ENCODE measurements at places on chromosomes 16 and 17.

GRCh38 chr17:42553866-42554249, 1.1 kb downstream of the HSD17B1 start:
- DNase-seq: no peak

DNA sequence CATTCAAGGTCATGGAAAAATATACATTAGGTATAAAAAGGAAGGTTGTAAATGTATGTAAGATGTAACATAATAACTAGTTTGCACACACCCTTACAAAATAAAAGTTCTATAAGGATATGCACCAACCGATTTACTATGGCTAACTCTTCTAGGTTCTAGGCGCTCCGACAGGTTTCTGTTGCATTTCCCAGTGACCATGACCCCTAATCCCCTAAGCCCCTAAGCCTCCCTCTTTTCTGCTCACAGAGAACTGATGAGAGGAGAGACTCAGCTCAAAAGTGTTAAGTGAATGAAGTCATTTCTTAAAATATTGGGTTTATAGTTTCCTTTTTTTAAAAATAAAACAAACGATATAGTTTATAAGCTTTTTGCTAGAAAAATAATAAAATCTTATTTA, 30.0 kb upstream of the HEATR6 start:
- no peak for DNase-seq

GRCh38 chr16:69440250-69440649, 15.8 kb downstream of the CYB5B start:
- DNase-seq: no peak

DNA sequence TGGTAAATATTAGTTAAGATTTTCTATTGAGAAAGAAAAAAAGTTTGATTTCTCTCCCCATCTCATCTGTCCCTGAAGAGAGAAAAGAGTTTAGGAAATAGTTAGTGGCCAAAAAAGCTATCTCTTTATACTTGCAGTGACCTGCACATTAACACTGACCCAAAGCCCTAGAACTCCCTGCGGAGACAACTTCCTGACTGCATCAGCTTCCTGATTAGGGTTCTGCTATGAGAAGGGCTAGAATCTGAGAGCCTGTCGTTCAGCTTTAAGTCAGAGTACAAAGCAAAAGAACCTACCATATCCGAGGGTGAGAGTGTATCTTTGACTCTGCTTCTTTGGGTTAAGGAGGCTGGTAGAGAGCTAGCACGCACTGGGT, 24.7 kb downstream of the LIMD2 start:
- DNase-seq: no peak

DNA sequence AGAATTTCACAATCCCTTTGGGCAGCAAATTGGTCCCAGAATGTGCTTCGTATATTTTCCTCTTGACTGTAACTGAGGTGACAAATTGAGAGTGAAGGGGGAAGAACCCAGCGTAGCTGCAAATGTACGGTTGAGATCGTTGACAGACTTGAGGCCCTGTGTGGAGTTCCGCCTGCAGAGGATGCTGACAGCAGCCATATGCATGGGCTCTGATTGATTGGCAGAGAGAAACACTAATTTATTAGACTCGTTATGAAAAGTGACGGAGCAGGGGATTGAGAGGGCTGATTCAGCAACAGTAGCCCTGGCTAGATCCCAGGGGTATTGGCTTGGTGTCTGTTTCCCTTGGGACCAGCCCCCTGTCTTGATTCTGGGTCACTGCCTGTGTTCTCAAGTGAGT, 930.1 kb upstream of the EEF2KMT start:
- no peak for DNase-seq

DNA sequence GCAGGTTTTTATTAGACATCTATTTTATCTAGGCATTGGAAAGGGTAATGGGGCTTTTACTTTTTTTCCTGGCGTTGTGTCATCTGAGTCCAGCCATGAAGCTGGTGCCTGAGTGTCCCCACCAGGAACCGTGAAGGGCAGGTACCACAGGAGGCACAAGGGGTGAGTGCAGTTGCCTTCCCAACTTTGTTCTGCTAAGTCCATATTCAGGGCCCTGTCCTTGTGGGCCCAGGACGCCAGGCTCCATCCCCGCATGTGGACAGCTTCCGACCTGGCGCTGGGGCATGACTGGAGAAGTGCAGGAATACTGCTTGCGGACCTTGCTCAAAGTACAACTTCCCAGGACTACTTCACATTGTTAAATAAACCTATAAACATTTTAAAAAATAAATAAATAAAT, 60.6 kb downstream of the KPNA2 start:
- no peak for DNase-seq

DNA sequence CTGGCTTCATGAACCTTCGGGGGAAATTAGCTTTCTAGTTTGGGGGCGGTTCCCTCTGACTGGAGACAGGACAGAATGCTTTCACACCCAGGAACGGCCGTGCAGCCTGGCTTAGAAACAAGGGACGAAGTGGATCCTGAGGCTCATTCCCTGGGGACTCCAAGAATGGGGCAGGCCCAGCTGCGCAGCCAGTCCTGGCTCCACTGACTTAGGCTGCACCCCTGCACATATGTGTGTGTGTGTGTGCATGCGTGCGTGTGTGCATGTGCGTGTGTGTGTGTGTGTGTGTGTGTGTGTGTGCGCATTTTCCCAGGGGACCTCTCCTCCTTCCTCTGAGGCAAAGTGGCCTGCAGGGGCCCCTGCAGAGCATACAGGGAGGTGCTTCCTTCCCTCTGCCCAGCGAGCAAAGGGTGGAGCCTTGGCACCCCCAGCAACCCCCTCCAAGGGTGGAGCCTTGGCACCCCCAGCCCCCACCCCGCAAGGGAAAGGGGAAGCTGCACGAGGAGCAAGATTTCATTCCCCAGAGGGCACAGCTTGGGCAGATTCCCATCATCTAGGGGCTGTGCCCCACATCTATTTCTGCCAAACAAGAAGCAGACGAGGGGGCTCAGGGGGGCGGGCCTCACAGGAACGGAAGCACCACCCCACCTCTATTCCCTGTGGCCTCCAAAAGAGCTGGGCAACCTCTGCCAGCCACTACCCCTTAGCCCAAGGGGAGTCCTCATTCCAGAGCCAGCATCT, 97.6 kb upstream of the CBX4 start:
- DNase-seq: peak; percentile 7

DNA sequence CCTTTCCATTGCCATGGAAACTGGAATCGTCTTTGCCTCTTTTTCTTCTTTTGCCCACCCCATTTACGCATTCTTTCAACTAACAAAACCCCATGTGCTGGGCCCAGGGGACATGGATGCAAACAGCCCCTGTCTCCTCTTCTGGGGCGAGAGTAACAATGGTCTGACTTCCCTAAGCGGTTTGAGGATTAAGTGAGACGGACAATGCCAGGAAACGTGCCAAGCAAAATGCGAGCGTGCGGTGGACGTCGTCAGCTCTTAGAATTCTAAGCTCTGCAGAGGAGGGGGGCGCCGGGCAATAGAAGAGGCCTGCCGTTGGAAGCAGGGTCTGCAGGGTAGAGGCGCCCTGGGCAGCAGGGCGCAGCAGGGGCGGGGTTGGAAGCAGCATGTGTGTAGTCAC, 42.4 kb upstream of the JPH3 start:
- no peak for DNase-seq

- DNase-seq: peak; percentile 69
Observed at GRCh38 chr16:391885-392335, 5.1 kb upstream of the NME4 start.

DNA sequence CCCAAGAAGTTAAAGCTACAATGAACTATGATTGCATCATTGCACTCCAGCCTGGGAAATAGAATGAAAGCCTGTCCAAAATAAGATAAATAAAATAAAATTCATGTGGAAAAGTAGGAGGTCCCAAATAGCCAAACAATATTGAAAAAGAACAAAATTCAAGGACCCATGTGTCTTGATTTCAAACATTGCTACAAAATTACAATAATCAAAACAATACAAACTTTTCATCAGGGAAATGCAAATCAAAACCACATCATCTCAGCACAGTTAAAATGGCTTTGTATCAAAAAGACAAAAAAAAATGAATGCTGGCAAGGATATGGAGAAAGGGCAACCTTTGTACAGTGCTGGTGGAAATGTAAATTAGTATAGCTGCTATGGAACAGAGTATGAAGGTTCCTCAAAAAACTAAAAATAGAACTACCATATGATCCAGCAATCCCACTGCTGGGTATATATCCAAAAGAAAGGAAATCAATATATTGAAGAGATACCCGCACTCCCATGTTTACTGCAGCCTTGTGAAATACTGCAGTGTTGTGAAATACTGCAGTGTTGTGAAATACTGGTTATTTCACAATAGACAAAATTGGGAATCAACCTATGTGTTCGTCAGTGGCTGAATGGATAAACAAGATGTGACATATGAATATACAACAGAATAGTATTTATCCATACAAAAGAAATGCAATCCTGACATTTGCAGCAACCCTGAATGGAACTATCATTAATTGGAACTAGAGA, 24.5 kb upstream of the ZNF287 start:
- DNase-seq: no peak

DNA sequence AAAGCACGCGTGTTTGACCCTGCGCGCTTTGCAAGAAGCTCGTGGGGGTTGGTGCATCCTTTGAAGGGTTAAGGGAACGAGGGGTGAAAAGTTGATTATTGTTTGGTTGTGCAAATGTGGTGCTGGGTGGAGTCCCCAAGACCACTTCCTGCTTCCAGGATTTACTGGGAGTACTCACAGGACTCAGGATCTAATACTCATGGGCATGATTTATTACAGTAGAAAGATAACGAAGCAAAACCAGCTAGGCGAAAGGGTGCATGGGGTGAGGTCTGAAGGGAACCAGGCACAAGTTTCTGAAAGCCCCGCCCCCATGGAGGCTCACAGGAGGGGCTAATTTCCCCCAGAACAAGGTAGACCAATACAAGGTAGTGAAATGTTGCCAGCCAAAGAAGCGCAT, 58.8 kb downstream of the RPTOR start:
- no peak for DNase-seq

- DNase-seq: no peak
Observed at GRCh38 chr16:22317001-22317530, 19.9 kb downstream of the POLR3E start.

- DNase-seq: no peak
Observed at GRCh38 chr16:62965831-62966230, 929.6 kb upstream of the CDH8 start.

- DNase-seq: no peak
Observed at GRCh38 chr17:1002412-1002753, 5.5 kb downstream of the TIMM22 start.

DNA sequence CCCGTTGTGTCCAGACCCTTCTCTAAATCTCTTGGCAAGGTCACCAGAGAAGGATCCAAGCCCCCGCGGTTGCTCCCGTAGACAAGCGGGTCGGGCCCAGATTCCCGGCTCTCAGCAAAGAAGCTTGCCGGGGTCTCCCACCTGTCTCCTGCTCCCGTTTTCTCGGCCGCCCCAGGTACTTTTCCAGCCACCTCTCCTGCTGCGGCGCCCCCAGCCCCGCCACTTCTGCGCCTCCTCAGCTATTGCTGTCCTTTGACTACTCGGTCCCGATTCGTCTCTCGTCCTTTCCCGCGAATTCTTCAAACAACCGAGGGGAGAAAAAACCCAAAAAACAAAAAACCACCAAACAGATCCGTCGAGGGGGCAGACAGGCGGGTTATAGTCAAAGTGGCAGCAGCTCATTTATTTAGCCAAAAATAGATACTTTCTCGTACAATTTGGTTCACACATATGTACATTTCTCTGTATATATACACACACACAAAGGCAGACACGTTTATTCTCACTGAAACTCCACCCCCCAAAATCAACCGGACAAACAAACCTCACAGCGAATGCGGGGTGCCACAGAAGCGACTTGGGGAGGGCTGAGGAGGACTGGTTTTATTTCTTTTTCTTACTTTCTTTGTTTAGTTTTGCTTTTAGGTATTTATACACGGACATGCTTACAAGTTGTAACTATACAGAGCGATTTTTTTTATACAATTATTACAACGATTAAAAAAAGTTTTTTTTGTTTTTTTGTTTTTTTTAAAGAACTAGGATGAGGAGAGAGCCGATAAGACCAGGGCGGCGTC, 3.5 kb downstream of the IRX3 start:
- no peak for DNase-seq

- DNase-seq: peak; percentile 37
Observed at GRCh38 chr17:45243750-45244149, 18.1 kb downstream of the SPATA32 start.

- DNase-seq: peak; percentile 47
Observed at GRCh38 chr17:82236142-82236971, 7.5 kb downstream of the SLC16A3 start.

DNA sequence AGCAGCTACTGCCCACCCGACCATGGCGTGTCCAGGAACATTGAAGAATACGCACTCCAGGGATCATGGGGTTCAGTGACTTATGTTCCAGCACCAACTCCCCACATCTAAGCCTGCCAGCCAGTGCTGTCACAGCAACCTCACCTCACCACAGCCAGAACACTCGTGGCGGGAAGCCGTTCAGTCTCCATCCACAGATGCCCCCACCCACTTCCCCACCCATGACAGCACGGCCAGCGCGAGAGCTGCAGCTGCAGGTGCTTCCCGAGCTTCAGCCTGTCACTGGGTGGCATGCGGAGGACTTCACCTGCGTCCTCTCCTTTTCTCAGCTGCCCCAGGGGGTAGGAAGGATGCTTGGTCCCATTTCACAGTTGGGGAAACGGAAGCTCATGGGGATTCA, 50.3 kb downstream of the RBFOX3 start:
- DNase-seq: no peak

GRCh38 chr16:89899879-89900481, 18.7 kb upstream of the MC1R start:
- DNase-seq: no peak

DNA sequence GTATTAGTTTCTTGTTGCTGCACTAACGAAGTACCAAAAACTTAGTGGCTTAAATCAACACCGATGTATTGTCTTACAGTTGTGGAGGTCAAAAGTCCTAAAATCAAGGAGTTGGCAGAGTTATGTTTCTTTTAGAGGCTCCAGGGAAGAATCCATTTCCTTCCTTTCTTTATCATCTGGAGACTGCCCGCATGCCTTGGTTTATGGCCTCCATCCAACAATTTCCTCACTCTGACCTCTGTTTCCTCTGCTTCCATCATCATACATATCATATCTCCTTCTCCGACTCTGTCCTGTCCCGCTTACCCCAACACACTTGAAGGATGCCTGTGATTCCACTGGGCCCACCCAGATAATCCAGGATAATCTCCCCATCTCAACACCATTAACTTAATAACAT, 627.8 kb downstream of the KCNJ2 start:
- no peak for DNase-seq

- DNase-seq: no peak
Observed at GRCh38 chr16:763369-764183, 3.0 kb downstream of the MSLN start.

Measured in NCI-H187 (cell line).